HCT116 (cell line): ENCODE measurements at places on chromosomes 6 and 20. TPM values are rescaled to one million over a fixed set of nuclear protein-coding genes. Genes with fewer than 3 reads are reported as not detected.

The BCAS1 gene
- 0.17 TPM for total RNA-seq

The SPINT3 gene
- total RNA-seq: not detected

The MLN gene
- not detected for total RNA-seq

The PROCR gene
- 52.0 TPM for total RNA-seq

The PLEKHG1 gene
- 10.4 TPM for total RNA-seq

The PTK7 gene
- total RNA-seq: 105 TPM

The OXT gene
- not detected for total RNA-seq

GRCh38 chr6:138970856-138971425, 17.1 kb downstream of the REPS1 start:
- H3K4me3 ChIP-seq: no peak overlapping the region
- H3K27me3 ChIP-seq: no peaks in the 10 kb centered on the region
- peaks cover 49% of the 10 kb centered on the region for H3K4me1 ChIP-seq
- DNase-seq: peak; percentile 55
- H3K27ac ChIP-seq: no peak overlapping the region

- no peak overlapping the region for H3K27ac ChIP-seq
- no peaks in the 10 kb centered on the region for H3K4me1 ChIP-seq
- no peak overlapping the region for H3K4me3 ChIP-seq
- no peaks in the 10 kb centered on the region for H3K36me3 ChIP-seq
- DNase-seq: no peak
- H3K27me3 ChIP-seq: no peaks in the 10 kb centered on the region
These were observed 82.2 kb upstream of the SLC22A16 start for GRCh38 chr6:110558575-110558974.

DNA sequence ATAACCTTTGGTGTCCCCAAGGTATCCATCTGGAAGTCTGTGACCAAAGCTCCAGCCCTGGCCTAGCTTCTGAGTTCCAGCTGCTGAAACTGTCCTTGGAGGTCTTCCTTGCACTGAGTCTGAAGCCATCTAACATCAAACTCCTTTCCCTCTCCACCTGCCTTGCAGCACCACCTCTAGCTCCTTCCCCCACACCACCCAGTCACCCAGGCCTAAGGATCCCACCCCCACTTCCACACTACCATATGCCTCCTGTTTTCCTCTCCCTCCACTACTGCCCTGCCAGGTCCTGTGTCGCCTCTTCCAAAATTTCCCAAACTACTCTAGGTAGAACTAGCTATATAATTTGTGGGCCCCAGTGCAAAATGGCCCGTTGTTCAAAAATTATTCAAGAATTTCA, 10.8 kb upstream of the MATN4 start:
- H3K27ac ChIP-seq: no peak overlapping the region
- H3K4me1 ChIP-seq: no peaks in the 10 kb centered on the region
- H3K27me3 ChIP-seq: no peaks in the 10 kb centered on the region
- H3K4me3 ChIP-seq: no peak overlapping the region
- no peaks in the 10 kb centered on the region for H3K36me3 ChIP-seq

- DNase-seq: no peak
- no peaks in the 10 kb centered on the region for H3K27me3 ChIP-seq
- H3K4me3 ChIP-seq: no peak overlapping the region
- no peak overlapping the region for H3K27ac ChIP-seq
- H3K36me3 ChIP-seq: no peaks in the 10 kb centered on the region
These were observed 359.4 kb downstream of the CD83 start for GRCh38 chr6:14476793-14477531.

GRCh38 chr6:162572240-162572639, 155.3 kb downstream of the PRKN start:
- H3K27ac ChIP-seq: no peak overlapping the region
- DNase-seq: no peak
- H3K4me1 ChIP-seq: no peaks in the 10 kb centered on the region
- H3K36me3 ChIP-seq: no peaks in the 10 kb centered on the region
- H3K4me3 ChIP-seq: no peak overlapping the region
- no peaks in the 10 kb centered on the region for H3K27me3 ChIP-seq

- no peak for DNase-seq
- H3K27me3 ChIP-seq: no peaks in the 10 kb centered on the region
- H3K4me1 ChIP-seq: peaks cover under 1% of the 10 kb centered on the region; the same call in 1 of the 2 replicates
- no peak overlapping the region for H3K4me3 ChIP-seq
These were observed 175.1 kb downstream of the PTPRK start for GRCh38 chr6:128345278-128345677.

- no peak overlapping the region for H3K27ac ChIP-seq
- no peaks in the 10 kb centered on the region for H3K27me3 ChIP-seq
- peaks cover 11% of the 10 kb centered on the region for H3K4me1 ChIP-seq
- no peak for DNase-seq
- no peak overlapping the region for H3K4me3 ChIP-seq
- no peaks in the 10 kb centered on the region for H3K36me3 ChIP-seq
These were observed 7.3 kb upstream of the ITPR3 start for GRCh38 chr6:33613795-33614168.

GRCh38 chr20:4449957-4450715, 271.6 kb upstream of the PRND start:
- no peaks in the 10 kb centered on the region for H3K27me3 ChIP-seq
- DNase-seq: peak; percentile 13
- H3K27ac ChIP-seq: no peak overlapping the region
- H3K4me3 ChIP-seq: no peak overlapping the region
- H3K4me1 ChIP-seq: peaks cover 24% of the 10 kb centered on the region

- H3K27ac ChIP-seq: no peak overlapping the region
- H3K4me3 ChIP-seq: no peak overlapping the region
- H3K27me3 ChIP-seq: 0 out of 2 replicates have a peak, but pooled peaks cover 3% of the 10 kb centered on the region
- H3K36me3 ChIP-seq: no peaks in the 10 kb centered on the region
- DNase-seq: no peak
These were observed 26.4 kb upstream of the DLGAP4 start for GRCh38 chr20:36279776-36280175.

- H3K4me3 ChIP-seq: no peak overlapping the region
- no peak overlapping the region for H3K27ac ChIP-seq
- H3K4me1 ChIP-seq: no peaks in the 10 kb centered on the region
- H3K27me3 ChIP-seq: no peaks in the 10 kb centered on the region
- no peak for DNase-seq
These were observed 995.9 kb upstream of the ADGRB3 start for GRCh38 chr6:67639161-67639560.

- H3K27me3 ChIP-seq: no peaks in the 10 kb centered on the region
- peaks cover 48% of the 10 kb centered on the region; the same call in 1 of the 2 replicates for H3K36me3 ChIP-seq
- peaks cover 36% of the 10 kb centered on the region for H3K4me1 ChIP-seq
- H3K27ac ChIP-seq: peak overlapping the region; percentile 39; the same call in 1 of the 2 replicates
These were observed 37.9 kb upstream of the MRGBP start for GRCh38 chr20:62758226-62758912.

GRCh38 chr6:130965656-130966055, 97.4 kb downstream of the EPB41L2 start:
- no peaks in the 10 kb centered on the region for H3K4me1 ChIP-seq
- H3K27me3 ChIP-seq: no peaks in the 10 kb centered on the region
- no peak for DNase-seq
- no peak overlapping the region for H3K27ac ChIP-seq

GRCh38 chr6:30168741-30169140, 5.4 kb downstream of the TRIM15 start:
- H3K4me3 ChIP-seq: no peak overlapping the region
- peaks cover 5% of the 10 kb centered on the region; the same call in 1 of the 2 replicates for H3K4me1 ChIP-seq
- H3K27ac ChIP-seq: no peak overlapping the region
- no peaks in the 10 kb centered on the region for H3K36me3 ChIP-seq
- no peak for DNase-seq

DNA sequence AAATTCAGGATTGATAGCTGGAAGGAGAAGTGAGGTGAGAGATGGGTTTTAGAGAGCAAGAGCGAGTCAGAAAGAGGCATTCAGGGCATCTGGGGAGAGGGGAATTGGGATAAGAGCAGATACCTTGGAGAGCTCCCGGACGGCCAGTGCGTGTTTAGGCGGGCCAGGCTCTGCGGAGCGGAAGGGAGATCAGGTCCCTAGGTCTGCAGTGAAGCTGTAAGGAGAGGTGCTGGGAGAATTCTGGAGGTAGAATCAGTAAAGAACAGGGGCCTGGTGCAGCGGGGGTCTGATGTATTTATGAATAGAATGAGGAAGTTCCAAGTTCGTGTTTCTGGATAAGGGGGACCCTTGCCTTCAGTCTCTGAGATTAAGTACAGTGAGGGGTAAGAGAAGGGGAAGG, 47.4 kb upstream of the FAM83D start:
- peaks cover 6% of the 10 kb centered on the region; the same call in 1 of the 2 replicates for H3K4me1 ChIP-seq
- DNase-seq: no peak

DNA sequence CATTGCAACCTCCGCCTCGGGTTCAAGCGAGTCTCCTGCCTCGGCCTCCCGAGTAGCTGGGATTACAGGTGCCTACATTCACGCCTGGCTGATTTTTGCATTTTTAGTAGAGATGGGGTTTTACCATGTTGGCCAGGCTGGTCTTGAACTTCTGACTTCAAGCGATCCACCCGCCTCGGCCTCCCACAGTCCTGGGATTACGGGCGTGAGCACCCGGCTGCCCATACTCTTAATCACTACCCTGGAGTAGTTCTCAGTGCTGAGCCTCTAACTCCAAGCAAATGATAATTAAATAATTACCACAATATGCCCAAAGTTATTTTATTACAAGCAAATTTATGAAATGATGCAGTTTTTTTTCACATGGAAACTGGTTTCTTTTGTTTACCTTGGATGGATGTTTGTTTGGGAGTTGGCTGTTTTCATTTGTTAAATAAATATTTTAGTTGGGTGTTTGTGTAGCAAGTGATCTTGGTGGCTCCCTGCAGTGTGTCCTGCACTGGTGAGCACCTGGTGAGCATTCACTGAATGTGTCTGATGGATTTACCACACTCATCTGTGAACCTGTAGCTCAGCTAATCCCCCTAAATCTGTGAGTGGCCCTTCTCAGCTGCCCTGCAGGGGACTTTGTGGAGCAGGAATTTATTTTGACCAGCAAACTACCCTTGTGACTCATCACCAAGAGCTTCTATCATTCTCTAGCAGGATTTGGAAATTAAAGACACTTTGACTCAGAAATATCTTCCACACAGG, 36.9 kb downstream of the UTRN start:
- H3K27me3 ChIP-seq: no peaks in the 10 kb centered on the region
- H3K27ac ChIP-seq: peak overlapping the region; percentile 32
- DNase-seq: no peak
- no peaks in the 10 kb centered on the region for H3K36me3 ChIP-seq
- H3K4me3 ChIP-seq: no peak overlapping the region
- peaks cover 8% of the 10 kb centered on the region for H3K4me1 ChIP-seq

GRCh38 chr20:8933381-8933807, 135.5 kb upstream of the PLCB4 start:
- H3K4me3 ChIP-seq: no peak overlapping the region
- H3K4me1 ChIP-seq: no peaks in the 10 kb centered on the region
- no peak for DNase-seq
- no peaks in the 10 kb centered on the region for H3K36me3 ChIP-seq
- H3K27ac ChIP-seq: no peak overlapping the region

- H3K27ac ChIP-seq: no peak overlapping the region
- no peaks in the 10 kb centered on the region for H3K36me3 ChIP-seq
- DNase-seq: no peak
- H3K4me3 ChIP-seq: no peak overlapping the region
- H3K4me1 ChIP-seq: peaks cover 11% of the 10 kb centered on the region; the same call in 1 of the 2 replicates
- H3K27me3 ChIP-seq: no peaks in the 10 kb centered on the region
These were observed 276.4 kb upstream of the PRND start for GRCh38 chr20:4445331-4445730.

DNA sequence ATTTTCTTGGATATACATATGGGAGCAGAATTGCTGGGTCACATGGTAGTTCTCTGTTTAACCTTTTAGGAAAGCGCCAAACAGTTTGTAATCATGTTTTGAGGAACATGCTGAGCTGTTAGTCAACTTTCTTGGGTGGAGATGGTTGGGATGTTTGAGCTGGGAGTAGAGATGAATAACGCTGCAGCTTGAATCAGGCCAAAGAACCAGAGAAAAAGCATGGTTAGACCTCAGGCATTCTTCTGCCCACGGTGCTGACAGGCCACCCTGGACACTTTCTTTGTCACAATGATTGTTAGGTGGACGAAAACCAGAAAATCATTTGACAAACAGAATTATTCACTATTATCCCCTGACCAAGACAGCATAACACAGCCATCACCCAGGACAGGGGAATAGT, 66.8 kb downstream of the PRDM1 start:
- H3K36me3 ChIP-seq: no peaks in the 10 kb centered on the region
- H3K27ac ChIP-seq: no peak overlapping the region

- no peak for DNase-seq
- 0 out of 2 replicates have a peak, but pooled peaks cover 4% of the 10 kb centered on the region for H3K27me3 ChIP-seq
- H3K4me3 ChIP-seq: no peak overlapping the region
- no peak overlapping the region for H3K27ac ChIP-seq
- no peaks in the 10 kb centered on the region for H3K36me3 ChIP-seq
These were observed 120.4 kb downstream of the OGFRL1 start for GRCh38 chr6:71408787-71409723.
